ENCODE measurements at places on chromosomes 11 and 22.

DNA sequence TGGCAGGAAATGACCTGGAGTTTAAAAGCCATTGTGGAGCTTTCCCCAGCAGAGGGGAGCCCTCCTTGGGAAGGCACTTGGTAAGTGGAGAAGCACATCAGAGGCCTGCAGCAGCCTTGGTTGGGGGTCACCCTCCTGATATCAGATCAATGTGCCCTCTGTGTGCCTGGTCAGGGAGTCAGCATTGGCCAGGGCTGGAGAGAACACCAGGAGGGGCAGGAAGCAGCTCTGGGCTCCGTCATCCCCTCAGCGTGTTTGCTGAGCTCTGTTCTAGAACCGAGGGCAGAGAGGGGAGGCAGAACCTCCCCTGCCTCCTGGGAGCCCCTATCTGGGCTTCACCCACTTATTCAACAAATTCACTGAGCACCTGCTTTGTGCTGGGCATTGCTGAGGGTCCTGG, 846.0 kb downstream of the TBC1D22A start:
- no peak for DNase-seq

GRCh38 chr22:46135611-46136485, 14.5 kb upstream of the PPARA start:
- no peak for DNase-seq

DNA sequence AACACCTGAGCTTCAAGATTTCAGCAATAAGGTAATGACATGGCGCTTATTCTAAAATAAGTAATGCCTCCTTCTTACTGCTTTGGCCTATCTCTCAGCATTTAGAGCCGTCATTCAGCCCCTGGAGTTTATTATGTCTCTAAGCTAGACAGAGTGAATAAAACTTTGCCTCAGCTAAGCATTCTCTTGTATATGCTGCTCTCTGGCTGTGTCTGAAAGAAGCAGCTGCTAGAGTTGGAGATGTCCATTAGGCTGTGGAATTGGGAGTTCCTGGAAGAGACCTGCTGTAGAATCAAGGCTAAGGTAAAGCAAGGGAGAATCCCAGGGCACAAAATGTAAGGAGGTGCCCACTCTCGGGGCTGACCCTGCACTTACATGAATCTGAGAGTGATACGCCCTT, 35.5 kb upstream of the TTC12 start:
- no peak for DNase-seq

DNA sequence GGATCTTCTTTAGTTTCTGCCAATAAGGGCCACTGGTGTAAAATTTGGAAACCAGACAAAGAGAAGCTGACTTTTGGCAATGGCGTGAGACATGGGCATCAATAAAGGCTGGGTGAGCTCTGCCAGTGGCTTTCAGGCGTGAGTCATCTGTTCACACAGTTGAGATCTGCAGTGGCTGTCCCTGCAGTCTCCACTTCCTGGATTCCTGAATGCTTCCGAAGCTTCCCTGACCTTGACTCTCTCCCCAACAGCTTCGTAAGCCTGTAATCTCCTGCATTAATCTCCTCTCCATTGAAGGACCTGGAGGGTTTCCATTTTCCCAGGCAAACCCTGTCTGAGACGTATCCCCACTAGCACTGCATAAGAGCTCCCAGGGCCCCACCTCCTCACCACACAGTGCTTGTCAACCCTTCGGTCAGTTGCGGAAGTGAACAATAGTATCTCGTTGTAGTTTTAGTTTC, 574.7 kb downstream of the TBC1D22A start:
- DNase-seq, result peak; percentile 14

DNA sequence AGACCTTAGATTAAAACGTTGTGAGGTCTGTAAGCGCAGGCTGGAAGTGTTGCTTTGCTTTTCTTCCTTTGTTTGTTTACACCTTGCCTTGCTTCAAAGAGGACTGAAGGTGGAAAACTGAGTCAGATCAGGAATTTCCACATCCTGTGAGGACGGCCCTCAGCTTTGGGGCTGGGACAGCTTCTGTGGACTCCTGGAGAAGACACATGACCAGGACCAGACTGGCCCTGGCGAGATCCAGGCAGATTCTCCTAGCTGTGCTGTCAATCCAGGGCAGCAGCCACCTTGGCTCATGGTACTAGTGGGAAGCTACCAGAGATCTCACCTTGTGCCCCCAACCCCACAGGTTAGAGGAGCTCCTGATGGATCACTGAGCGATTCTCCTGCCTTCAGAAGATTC, 1461.9 kb downstream of the TBC1D22A start:
- DNase-seq, result no peak

GRCh38 chr11:2517386-2518064, 72.7 kb downstream of the KCNQ1 start:
- DNase-seq, result peak; percentile 5

GRCh38 chr11:31805629-31806185, 5.4 kb downstream of the PAX6 start:
- DNase-seq, result no peak

DNA sequence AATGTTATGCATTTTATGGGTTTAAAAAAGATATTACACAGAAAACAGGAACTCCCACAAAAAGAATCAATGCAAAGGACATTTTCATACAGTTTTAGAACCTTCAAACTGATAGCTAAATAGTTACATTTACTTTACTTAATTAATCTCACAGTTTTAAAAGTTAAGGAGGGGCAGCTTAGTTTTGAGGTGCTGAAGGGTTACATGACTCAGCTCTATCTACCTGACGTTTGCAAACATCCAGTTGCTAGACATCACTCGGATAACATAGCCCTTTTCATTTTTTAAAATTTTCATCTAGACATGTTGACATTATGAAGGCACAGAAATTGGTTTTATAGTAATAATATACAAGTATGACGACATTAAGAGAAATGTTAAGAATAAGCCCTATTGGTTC, 53.7 kb upstream of the HSD17B12 start:
- no peak for DNase-seq

DNA sequence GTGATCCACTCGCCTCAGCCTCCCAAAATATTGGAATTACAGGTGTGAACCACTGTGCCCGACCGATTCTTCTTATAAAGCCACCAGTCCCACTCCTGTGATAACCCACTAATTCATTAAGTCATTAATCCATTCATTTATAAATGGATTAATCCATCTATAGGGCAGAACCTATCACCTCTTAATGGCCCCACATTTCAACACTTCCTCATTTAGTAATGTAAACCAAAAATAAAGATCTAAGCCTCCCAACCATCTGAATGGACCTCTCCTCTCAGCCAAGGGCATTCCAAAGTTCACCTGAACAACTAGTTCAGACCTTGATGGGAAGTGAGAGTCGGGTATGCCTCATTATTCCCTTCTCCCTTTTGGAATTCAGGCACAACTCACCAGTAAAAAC, 9.9 kb upstream of the MRPL11 start:
- no peak for DNase-seq

DNA sequence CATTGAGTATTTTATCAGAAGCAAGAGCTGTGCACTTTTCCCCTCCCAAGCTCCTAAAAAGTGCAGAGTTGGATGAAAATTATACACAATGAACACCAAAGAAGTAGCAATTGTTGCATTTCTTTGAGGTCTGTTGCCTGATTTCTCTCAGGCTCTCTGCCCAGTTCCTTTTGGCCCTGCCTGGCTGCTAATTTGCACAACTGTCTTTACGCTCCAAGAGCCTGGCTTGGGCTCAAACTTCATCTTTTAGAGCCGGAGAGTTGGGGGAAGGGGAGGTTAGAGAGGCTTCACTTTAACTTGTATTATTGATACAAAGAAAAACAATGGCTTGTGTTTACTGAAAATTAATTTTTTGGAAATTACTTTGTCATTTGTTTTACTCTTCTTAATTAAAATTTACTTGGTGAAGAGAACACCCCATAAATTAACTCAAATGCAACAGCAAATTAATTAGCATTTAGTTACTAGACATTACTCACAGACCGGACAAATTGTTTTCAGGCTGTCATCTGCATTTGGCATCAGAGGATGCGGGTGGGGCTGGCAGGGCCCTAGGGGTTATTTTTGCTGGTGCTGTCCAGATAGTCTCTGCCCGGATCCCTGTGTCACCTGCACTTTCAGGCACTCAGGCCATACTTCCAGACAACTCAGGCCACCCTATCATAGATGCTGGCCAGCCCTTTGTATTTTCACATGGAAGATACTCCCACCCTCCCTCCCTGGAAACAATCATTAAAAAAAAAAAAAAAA, 407.3 kb downstream of the NXPE2 start:
- no peak for DNase-seq

- DNase-seq, result no peak
These were observed 359.8 kb downstream of the LRRC4C start for GRCh38 chr11:41099654-41100053.

DNA sequence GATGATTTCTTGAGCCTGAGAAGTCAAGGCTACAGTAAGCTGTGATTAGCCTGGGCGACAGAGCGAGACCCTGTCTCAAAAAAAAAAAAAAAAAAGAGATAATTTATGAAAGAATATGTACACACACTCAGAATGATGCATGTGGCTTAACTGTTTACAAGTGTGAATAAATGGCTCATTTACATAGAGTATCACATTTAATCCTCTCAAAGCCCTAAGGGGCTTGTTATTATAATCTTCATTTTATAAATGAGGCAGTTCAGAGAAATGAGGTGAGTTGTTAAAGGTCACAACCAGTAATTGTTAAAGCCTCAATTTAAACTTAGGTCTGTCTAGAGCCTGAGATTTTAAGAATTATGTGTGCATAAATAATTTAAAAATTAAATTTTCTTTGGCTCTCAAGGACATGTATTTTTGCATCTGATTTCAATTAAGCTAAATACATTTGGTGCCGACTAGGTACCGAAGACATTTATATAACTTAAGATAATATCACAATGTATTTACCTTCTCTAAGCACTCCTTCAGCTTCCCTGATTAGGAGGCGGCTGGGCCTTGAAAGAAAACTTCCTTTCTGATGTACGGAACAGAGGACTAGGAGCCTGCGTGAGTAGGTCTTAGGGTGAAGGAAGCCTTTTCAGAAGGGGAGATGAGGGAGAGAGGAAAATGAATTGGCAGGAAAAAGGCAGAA, 28.5 kb upstream of the DDX6 start:
- no peak for DNase-seq

DNA sequence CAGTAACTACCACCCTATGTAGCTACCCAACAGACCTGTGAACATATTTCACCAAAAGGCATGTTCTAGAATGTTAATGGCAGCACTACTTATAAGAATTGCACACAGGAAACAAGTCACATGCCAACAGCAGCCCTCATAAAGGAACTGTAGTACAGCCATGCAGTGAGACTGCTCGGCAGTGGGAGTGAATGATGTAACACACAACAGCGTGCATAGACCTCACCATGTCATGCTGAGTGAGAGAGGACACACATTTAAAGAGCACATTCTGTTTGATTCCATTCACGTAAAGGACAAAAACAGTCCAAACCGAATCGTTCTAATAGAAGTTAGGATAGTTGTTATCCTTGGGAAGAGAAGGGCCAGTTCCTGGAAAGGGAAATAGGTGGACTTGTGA, 27.2 kb upstream of the KIRREL3 start:
- no peak for DNase-seq

DNA sequence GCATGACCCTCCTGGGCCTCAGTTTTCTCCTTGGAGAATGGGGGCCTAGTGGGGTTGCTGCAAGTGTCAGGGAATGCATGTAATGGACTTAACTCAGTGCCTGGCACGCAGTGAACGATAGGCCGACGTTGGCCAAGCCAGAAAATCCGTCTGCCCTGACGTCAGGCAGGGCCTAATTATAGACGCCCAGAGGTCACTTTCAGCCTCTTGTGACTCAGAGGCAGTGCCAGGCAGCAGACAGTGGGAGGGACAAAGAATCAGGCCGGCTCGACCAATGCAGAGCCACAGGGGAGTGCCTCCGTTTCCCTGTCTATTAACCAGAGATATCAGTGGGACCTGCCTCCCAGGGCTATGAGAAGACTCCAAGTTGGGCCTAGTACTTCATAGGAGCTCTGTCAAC, 115.0 kb downstream of the MN1 start:
- DNase-seq, result peak; percentile 34

All from transverse colon (tissue), 4 donors.